Gastrocnemius medialis (tissue), 4 donors: ENCODE measurements at places on chromosomes 12 and 14.
A peak's percentile ranks its signal among the peaks of the same experiment; 100 is the strongest.

DNA sequence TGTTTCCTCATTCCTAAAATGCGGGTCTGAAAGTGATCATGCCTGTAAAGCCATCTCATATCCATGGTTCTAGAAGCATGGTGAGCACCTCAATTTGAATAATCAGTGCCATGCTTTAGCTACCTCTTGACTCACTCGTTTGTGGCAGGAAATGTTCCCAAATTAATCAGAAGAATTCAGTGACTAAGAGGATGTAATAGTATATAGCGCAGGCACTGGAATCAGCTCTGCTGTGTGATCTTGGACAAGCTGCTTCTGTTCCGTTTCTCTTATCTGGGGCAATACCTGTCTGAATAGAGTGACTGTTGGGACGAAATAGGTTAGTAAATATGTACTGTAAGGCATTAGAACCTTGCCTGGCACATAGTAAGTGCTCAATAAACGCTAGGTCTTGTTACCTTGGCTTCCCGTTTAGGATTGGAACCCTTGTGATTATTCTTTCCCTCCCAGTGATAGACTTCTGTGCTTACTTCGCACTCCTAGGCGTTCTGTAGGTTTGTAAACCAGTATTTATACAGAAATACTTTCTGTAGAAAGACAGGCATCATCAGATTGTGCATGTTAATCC lies 820 bp upstream of the SMAGP start:
- no peaks in the 10 kb centered on the region for H3K36me3 ChIP-seq
- DNase-seq, result no peak
- H3K27ac ChIP-seq, result peak overlapping the region; percentile 58
- H3K27me3 ChIP-seq, result peaks cover 8% of the 10 kb centered on the region
- peak overlapping the region; percentile 71 for H3K4me3 ChIP-seq

DNA sequence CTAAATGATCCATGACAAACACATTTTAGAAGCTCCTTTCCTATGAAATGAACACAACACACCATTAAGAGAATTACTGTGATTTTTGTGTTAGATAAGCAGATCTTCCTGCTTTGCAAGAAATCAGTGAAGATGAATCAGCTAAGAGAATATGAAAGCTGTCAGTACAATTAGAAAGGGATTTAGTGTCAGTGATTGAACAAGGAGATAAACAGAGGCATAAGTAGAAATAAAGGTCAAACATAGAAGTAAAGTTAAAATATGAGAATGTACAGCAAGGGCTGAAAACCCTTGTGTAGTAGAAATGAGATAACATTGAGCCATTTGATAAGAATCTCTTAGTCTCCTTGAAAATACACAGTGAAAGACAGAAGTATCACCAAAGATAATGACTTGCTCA lies 21.4 kb upstream of the SLC16A7 start:
- H3K4me3 ChIP-seq, result no peak overlapping the region
- H3K36me3 ChIP-seq, result no peaks in the 10 kb centered on the region
- H3K27me3 ChIP-seq, result no peaks in the 10 kb centered on the region
- no peak overlapping the region for H3K27ac ChIP-seq
- no peak for DNase-seq

DNA sequence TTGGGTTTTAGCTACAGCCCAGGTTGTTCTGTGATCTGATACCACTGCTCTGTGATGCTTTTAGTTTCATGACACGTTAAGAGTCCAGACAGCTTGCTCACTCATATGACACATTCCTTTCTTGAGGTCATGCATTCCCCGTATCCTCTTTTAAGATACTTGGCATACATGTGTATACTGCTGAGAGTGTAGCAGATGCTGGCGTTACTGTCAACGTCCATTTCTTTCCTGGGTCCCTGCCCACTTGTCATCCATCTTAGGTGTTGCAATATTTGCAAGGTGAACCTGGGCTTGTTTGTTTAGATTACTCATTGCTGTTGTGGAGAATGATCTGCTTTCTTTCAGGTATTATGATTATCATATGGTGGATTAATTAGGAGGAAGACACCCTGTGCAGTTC lies 9.1 kb upstream of the EMP1 start:
- no peak overlapping the region for H3K27ac ChIP-seq
- H3K36me3 ChIP-seq, result no peaks in the 10 kb centered on the region
- H3K4me3 ChIP-seq, result no peak overlapping the region
- DNase-seq, result no peak
- no peaks in the 10 kb centered on the region for H3K27me3 ChIP-seq
- H3K4me1 ChIP-seq, result no peaks in the 10 kb centered on the region

GRCh38 chr14:100261621-100262020 lies 22.7 kb downstream of the YY1 start:
- no peaks in the 10 kb centered on the region for H3K27me3 ChIP-seq
- H3K36me3 ChIP-seq, result peaks cover 11% of the 10 kb centered on the region
- peaks cover 45% of the 10 kb centered on the region for H3K4me1 ChIP-seq
- peak overlapping the region; percentile 20 for H3K27ac ChIP-seq

DNA sequence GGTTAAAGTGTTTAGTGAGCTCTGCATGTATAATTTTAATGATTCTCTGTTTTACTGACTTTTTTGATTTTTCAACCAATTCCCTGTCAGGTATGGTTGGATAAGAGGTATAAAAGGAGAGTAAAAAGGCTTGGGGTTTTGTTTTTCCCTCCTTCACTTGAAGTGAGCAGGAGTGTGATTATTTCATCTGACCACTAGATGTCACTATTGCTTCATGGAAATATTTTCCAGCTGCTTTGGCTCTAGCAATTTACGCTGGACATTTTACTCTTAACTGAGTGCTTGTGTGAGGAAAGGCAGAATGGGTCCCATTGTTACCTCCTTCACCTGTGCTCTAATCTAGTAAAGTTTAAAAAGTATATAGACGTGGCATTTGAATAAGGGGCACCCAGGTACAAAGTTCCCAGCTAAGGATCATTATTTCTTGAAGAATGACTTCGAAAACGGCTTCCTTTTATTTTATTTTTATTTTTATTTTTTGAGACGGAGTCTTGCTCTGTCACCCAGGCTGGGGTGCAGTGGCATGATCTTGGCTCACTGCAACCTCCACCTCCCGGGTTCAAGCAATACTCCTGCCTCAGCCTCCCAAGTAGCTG lies 66.5 kb downstream of the TBC1D30 start:
- H3K27ac ChIP-seq, result no peak overlapping the region
- no peak overlapping the region for H3K4me3 ChIP-seq
- DNase-seq, result no peak
- H3K4me1 ChIP-seq, result no peaks in the 10 kb centered on the region
- no peaks in the 10 kb centered on the region for H3K27me3 ChIP-seq

- H3K27me3 ChIP-seq, result no peaks in the 10 kb centered on the region
- DNase-seq, result no peak
- H3K4me1 ChIP-seq, result no peaks in the 10 kb centered on the region
- H3K27ac ChIP-seq, result peak overlapping the region; percentile 42
- H3K36me3 ChIP-seq, result no peaks in the 10 kb centered on the region
These were observed 768.1 kb upstream of the TBX3 start for GRCh38 chr12:115451780-115452736.

DNA sequence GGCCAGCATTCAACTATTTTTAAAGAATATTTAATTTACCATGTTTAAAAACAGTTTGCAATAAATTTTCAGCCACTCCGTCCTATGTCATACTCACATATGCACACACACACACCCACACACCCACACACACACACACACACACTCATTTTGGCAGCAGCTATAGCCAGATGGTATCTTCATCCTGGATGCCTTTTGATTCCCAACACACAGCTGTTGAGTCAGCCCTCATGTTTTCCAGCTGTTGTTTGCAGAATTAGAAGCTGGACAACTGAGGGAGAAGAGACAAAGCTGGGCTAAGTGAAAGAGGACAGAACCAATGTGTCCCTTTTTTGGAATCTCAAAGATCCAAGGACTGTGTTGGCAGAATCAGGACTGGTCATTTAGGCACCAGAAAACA lies 80.0 kb upstream of the EGLN3 start:
- no peaks in the 10 kb centered on the region for H3K36me3 ChIP-seq
- H3K4me3 ChIP-seq, result no peak overlapping the region
- DNase-seq, result peak; percentile 22
- no peaks in the 10 kb centered on the region for H3K27me3 ChIP-seq

GRCh38 chr12:130715150-130715997 lies 725 bp downstream of the RIMBP2 start:
- peak overlapping the region; percentile 9 for H3K4me3 ChIP-seq
- DNase-seq, result no peak
- H3K27me3 ChIP-seq, result peaks cover 19% of the 10 kb centered on the region
- no peak overlapping the region for H3K27ac ChIP-seq

GRCh38 chr14:104446611-104447010 lies 133.0 kb upstream of the C14orf180 start:
- H3K27me3 ChIP-seq, result peaks cover 15% of the 10 kb centered on the region
- H3K4me3 ChIP-seq, result no peak overlapping the region
- no peaks in the 10 kb centered on the region for H3K4me1 ChIP-seq
- no peaks in the 10 kb centered on the region for H3K36me3 ChIP-seq

DNA sequence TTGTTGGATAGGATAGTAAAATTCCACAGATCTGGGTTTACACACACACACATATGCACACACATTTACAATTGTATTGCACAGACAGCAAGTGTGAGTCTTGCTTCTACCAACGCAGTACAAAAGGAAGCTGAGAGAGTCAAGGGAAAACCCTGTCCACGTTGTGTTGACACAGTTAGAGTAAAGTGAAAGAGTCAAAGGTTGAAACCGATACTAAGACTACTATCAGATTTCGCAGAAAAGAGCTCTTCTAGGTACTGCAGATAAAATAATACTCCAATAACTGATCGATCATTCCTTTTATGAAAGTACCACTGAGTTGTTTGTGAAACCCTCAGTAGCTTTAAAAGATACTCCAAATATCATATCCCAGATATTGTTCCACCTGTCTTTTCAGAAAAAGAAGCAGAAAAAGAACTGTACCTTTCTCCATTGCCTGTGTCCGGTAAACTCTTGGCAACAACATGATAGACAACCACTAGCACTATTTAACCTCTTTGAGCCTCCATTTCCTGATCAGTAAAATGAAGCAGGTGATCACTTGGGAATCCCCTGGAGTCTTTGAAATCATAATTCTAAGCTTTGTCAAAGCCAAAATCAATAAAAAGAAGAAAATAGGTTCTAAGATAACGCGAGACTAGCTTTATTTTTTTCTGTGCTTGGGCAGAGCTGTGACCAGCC lies 224.6 kb upstream of the FOXN3 start:
- no peak for DNase-seq
- H3K27me3 ChIP-seq, result no peaks in the 10 kb centered on the region
- H3K36me3 ChIP-seq, result no peaks in the 10 kb centered on the region
- no peak overlapping the region for H3K4me3 ChIP-seq
- H3K27ac ChIP-seq, result no peak overlapping the region

GRCh38 chr14:104923640-104924420 lies 849 bp upstream of the PLD4 start:
- no peak overlapping the region for H3K4me3 ChIP-seq
- H3K36me3 ChIP-seq, result no peaks in the 10 kb centered on the region
- H3K4me1 ChIP-seq, result no peaks in the 10 kb centered on the region
- no peaks in the 10 kb centered on the region for H3K27me3 ChIP-seq

GRCh38 chr14:63174760-63175191 lies 29.5 kb upstream of the RHOJ start:
- no peaks in the 10 kb centered on the region for H3K36me3 ChIP-seq
- H3K4me1 ChIP-seq, result no peaks in the 10 kb centered on the region
- no peaks in the 10 kb centered on the region for H3K27me3 ChIP-seq
- H3K4me3 ChIP-seq, result no peak overlapping the region
- no peak overlapping the region for H3K27ac ChIP-seq

GRCh38 chr12:14211947-14212387 lies 153.5 kb upstream of the ATF7IP start:
- H3K27ac ChIP-seq, result no peak overlapping the region
- no peaks in the 10 kb centered on the region for H3K36me3 ChIP-seq
- H3K4me3 ChIP-seq, result no peak overlapping the region
- H3K4me1 ChIP-seq, result peaks cover 3% of the 10 kb centered on the region

GRCh38 chr14:101501341-101501740 lies 60.0 kb upstream of the DIO3 start:
- DNase-seq, result no peak
- H3K27me3 ChIP-seq, result no peaks in the 10 kb centered on the region
- no peaks in the 10 kb centered on the region for H3K4me1 ChIP-seq
- H3K36me3 ChIP-seq, result no peaks in the 10 kb centered on the region
- H3K4me3 ChIP-seq, result no peak overlapping the region
